ENCODE measurements at places on chromosomes 11 and 22.

- DNase-seq: no peak
These were observed 7.1 kb upstream of the TMA7B start for GRCh38 chr22:39953101-39953500.

GRCh38 chr11:125295931-125296330 lies 131.4 kb downstream of the PKNOX2 start:
- peak; percentile 55 for DNase-seq

DNA sequence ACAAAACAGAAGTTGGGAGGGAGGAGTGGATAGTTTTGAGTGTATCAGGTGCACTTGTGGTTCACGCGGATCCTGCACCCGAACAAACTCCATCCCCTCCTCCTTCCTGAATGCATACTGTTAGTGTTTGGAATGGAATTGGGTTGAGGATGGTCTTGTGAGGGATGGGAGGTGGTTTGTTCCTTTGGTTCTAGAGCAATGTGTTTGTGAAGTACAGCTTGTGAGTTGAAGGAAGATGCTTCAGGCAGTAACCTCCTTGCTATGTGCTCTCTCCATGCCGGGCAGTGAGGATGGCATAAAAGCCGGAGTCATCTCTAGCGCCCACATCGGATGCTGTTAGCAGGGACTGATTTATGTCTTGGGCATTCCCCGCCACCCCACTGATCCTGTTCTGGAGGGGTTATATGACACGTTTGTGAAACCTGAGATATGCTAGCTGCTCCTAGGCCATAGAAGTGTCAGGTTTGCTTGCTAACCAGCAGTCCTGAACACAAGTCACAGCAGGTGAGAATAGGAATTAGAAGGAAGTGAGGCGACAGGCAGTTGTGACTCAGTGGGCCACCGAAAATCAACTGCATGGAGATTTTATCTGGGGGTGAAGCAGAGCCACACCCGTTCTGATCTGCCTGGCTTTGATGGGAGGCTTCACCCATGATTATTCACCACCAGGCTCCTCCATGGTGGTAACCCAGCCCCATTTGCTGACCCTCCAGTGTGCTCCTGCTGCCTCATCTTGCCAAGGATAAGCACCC lies 2.2 kb downstream of the BCR start:
- peak; percentile 61 for DNase-seq

DNA sequence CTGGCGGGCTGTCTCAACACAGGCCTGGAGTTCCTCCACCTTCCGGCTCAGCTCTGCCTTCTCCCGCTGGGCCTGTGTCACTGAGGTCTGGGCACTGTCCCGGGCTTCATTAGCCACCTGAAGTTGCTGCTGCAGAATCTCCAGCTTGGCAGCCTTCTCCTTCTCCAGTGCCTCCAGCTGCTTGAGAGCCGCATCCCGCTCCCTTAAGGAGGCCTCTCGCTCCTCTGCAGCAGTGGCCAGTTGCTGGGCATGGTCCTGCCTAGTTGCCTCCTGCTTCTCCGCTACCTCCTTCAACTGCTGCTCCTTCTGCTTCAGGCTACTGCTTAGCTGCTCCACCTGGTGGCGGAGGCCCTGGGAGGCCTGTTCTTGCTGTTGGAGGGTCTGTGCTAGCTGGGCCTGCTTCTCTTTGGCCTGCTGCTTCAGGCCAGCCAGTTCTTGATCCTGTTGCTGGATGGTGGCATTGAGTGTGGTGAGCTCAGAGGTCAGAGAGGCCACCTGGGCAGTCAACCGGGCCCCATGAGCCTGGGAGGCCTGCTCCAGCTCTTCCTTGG lies 16.9 kb downstream of the IL18BP start:
- DNase-seq: peak; percentile 16

- DNase-seq: no peak
These were observed 11.9 kb downstream of the LMO1 start for GRCh38 chr11:8251616-8252295.

DNA sequence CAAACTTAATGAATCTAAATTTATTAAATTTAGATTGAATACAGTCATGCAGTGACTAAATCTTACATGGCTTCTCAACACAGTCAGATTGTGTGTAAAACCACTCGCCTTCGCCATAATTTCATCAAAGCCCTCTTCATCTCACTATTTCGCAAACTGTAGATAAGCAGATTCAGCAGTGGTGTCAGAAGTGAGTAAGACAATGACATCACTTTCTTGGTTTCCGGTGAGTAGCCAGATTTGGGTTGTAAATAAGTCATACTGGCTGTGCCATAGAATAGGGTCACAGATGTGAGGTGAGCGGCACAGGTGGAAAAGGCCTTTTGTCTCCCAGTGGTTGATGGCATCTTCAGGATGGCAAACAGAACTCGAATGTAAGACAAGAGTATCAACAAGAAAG lies 3.4 kb downstream of the OR10A6 start:
- DNase-seq: no peak

- DNase-seq: no peak
These were observed 424.4 kb upstream of the CCDC179 start for GRCh38 chr11:23284631-23285030.

GRCh38 chr11:22192642-22193347 lies at the start of gene ANO5:
ANO5 (plus strand) TSS chr11:22193085; CDS start chr11:22193493, 408 bp downstream.
- DNase-seq: peak; percentile 77

DNA sequence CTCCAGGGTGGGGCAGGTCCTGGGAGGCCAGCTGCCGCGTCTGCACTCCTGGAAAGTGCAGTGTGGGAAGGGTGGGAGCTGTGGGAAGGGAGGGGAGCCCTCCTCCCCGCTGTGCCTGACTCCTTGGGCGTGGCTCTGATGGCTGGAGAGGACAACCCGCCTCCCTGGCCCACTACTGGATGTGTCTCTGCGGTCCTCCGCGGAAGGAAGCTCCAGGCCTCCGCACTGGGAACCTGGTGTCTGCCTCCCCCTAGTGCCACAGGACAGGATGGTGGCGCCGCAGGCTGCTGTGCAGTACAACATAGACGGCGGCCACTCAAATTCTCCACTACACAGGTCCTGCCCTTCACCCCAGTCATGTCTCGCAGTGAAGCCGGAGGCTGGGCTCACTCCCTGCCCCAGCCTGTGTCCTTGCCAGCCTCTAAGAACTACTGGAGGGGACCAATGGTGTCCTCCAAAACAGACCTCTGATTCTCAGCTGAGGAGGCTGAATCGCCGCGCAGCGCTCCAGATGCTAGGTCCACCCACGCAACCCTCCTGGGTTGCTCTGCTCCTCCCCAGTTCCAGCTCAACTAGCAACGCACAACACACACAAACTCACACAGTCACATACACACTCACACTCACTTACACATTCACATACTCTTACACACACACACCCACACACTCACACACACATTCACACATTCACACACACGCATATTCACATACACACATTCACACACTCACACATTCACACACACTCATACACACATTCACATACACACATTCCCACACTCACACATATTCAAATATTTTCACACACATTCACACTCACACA lies 12.4 kb upstream of the DSCAML1 start:
- peak; percentile 81 for DNase-seq
